SJCRH30 (cell line): ENCODE measurements at places on chromosomes 16 and 17.

- no peak overlapping the region for H3K4me3 ChIP-seq
- H3K27me3 ChIP-seq: no peaks in the 10 kb centered on the region
- no peaks in the 10 kb centered on the region for H3K4me1 ChIP-seq
- DNase-seq: no peak
- H3K36me3 ChIP-seq: no peaks in the 10 kb centered on the region
These were observed 11.9 kb downstream of the ITGAM start for GRCh38 chr16:31271621-31272190.

DNA sequence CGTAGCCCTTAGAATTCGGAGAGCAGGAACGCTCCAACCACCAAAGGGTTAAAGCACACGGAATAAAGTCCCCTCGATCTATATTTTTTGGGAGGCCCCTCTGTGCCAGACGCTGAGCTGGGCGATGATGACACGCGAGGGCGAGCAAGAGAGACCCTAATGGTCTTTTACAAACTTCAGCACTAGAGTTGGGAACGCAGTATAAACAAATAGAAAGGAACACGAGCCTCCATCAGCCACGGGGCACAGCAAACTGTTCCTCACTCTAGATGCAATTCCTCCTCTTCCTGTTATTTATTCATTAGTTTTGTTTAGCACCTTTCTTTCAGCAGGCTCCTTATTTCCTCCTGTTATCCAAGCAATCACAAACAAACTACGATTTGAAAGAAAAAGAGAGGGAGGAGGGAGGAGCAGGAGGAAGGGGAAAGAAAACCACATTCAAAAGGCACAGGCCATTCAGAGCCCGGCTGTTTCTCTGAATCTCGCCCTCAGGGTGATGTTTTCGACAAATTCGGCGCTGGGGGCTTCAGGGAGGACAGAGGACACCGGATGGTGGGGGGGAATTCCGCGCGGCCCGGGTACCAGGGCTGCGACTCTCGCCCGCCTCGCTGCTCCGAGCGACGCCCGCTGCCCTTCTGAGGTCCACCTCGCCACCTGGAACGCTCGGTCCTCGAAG is 1.6 kb downstream of the TOX3 start:
- no peaks in the 10 kb centered on the region; the same call in 1 of the 2 replicates for H3K36me3 ChIP-seq
- H3K4me3 ChIP-seq: peak overlapping the region; percentile 93
- H3K4me1 ChIP-seq: peaks cover 4% of the 10 kb centered on the region
- peak overlapping the region; percentile 26 for H3K27ac ChIP-seq
- peaks cover 4% of the 10 kb centered on the region; the same call in 1 of the 2 replicates for H3K27me3 ChIP-seq
- peak; percentile 61 for DNase-seq

- no peak overlapping the region for H3K27ac ChIP-seq
- peak; percentile 5 for DNase-seq
- H3K36me3 ChIP-seq: no peaks in the 10 kb centered on the region
- H3K4me3 ChIP-seq: no peak overlapping the region
These were observed 119.2 kb downstream of the METRNL start for GRCh38 chr17:83198366-83199341.

- DNase-seq: no peak
- H3K36me3 ChIP-seq: peaks cover 45% of the 10 kb centered on the region
- no peak overlapping the region for H3K4me3 ChIP-seq
- peaks cover 10% of the 10 kb centered on the region; the same call in 1 of the 2 replicates for H3K4me1 ChIP-seq
These were observed 12.8 kb downstream of the G6PC3 start for GRCh38 chr17:44083250-44083849.

DNA sequence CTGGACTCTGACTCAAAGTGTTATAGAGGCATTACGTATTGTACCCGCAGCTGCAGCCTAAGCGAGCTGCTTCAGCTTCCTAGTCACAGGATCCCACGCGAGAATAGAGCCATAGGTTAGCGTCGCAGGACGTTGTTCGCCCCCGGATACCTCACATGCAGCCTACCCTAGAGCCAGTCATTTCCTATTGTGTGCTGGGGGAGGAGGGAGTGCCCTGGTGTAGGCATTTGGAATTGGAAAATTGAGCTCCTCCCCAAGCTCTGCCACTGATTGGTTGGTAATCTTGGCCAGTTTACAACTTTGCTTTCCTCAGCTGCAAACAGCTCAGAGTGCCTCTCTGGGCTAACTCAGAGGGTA is 530 bp downstream of the NAA60 start:
- H3K27ac ChIP-seq: peak overlapping the region; percentile 62
- H3K27me3 ChIP-seq: no peaks in the 10 kb centered on the region
- DNase-seq: peak; percentile 55
- H3K4me1 ChIP-seq: no peaks in the 10 kb centered on the region
- H3K36me3 ChIP-seq: peaks cover 6% of the 10 kb centered on the region; the same call in 1 of the 2 replicates
- peak overlapping the region; percentile 78 for H3K4me3 ChIP-seq

GRCh38 chr16:86396422-86396821 is 113.9 kb upstream of the FOXF1 start:
- no peaks in the 10 kb centered on the region for H3K27me3 ChIP-seq
- H3K36me3 ChIP-seq: no peaks in the 10 kb centered on the region
- peaks cover 31% of the 10 kb centered on the region for H3K4me1 ChIP-seq
- peak overlapping the region; percentile 44 for H3K4me3 ChIP-seq
- H3K27ac ChIP-seq: peak overlapping the region; percentile 94

DNA sequence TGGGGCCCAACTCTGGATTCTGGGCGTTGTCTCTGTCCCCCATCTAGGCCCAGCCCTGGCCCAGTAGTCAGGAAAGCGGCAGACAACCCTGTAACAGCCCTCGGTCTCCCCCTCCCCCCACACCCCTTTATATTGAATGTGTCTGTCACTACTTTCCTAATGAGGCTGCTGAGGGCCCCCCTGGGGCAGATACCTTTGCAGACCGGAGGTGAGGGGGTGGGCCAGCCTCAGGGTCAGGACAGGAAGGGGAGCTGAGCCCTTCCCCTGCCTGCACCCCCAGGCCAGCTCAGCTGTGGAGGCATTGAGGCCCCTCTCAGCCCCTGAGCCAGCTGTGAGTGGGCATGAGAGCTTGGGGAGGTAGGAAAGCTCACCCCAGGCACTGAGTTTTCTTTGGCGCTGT is 17.1 kb downstream of the RAI1 start:
- no peak overlapping the region for H3K4me3 ChIP-seq
- H3K4me1 ChIP-seq: peaks cover 21% of the 10 kb centered on the region
- no peak for DNase-seq
- H3K27me3 ChIP-seq: no peaks in the 10 kb centered on the region
- H3K36me3 ChIP-seq: peaks cover 4% of the 10 kb centered on the region
- H3K27ac ChIP-seq: no peak overlapping the region

DNA sequence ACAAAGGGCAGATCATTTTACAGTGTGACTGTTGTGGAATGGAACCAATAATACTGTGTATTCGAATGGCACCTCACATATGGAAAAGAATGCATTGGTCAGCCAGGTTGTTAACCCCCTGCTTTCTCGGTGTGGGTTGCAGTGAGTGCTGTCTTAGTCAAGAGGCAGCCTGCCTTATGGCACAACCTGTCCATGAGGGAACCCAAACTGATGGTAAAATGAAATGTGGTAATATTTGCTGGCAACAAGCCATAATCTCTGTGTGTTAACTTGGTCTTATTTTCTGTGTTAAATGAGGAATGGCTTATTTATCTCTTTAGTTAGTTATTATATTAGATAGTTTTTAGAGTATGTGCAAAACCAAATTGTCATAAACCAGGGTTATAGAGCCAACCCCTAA is 81.6 kb downstream of the TMC6 start:
- H3K4me1 ChIP-seq: peaks cover 7% of the 10 kb centered on the region
- H3K36me3 ChIP-seq: peaks cover 21% of the 10 kb centered on the region
- no peaks in the 10 kb centered on the region for H3K27me3 ChIP-seq
- H3K27ac ChIP-seq: no peak overlapping the region
- no peak overlapping the region for H3K4me3 ChIP-seq
- no peak for DNase-seq
